HCT116 (cell line): ENCODE measurements at places on chromosomes 13 and 19. TPM values are rescaled to one million over a fixed set of nuclear protein-coding genes. Genes with fewer than 3 reads are reported as not detected.
A peak's percentile ranks its signal among the peaks of the same experiment; 100 is the strongest.

- DNase-seq = peak; percentile 8
- no peaks in the 10 kb centered on the region for H3K36me3 ChIP-seq
- H3K4me1 ChIP-seq = peaks cover 40% of the 10 kb centered on the region
- H3K27ac ChIP-seq = no peak overlapping the region
- peak overlapping the region; percentile 51 for H3K4me3 ChIP-seq
These were observed 2.0 kb downstream of the FARP1 start for GRCh38 chr13:98144801-98145350.

- no peak overlapping the region for H3K4me3 ChIP-seq
- no peak for DNase-seq
- no peak overlapping the region for H3K27ac ChIP-seq
- no peaks in the 10 kb centered on the region for H3K27me3 ChIP-seq
These were observed 8.3 kb downstream of the TEKTIP1 start for GRCh38 chr19:3547301-3547731.

GRCh38 chr19:44005973-44006372 is 3.2 kb downstream of the ZNF230 start:
- no peak for DNase-seq
- H3K27me3 ChIP-seq = no peaks in the 10 kb centered on the region
- no peak overlapping the region for H3K27ac ChIP-seq
- H3K4me1 ChIP-seq = peaks cover 13% of the 10 kb centered on the region

DNA sequence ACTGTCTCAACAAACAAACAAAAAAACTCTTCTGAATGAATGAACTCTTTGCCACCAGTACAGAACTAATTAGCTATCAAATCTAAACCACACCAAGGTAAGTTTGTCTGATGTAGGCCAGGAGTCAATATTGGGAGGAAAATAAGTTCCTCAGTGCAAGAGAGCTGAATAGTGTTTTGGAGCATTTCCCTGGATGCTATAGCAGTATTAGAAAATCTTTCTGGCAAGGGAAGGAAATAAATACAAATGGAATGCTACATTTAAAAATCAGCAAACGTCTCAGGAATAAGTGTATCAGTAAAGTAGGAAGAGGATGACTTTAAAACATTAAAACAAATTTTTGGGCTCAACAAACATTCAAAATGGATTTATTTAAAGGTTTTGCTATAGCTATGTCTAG is 81.3 kb upstream of the TMTC4 start:
- no peaks in the 10 kb centered on the region for H3K4me1 ChIP-seq
- no peaks in the 10 kb centered on the region for H3K36me3 ChIP-seq
- H3K27me3 ChIP-seq = peaks cover 29% of the 10 kb centered on the region
- DNase-seq = no peak
- H3K4me3 ChIP-seq = no peak overlapping the region

GRCh38 chr13:88085036-88085435 is 413.9 kb downstream of the SLITRK5 start:
- DNase-seq = no peak
- H3K4me3 ChIP-seq = no peak overlapping the region
- H3K27ac ChIP-seq = no peak overlapping the region
- no peaks in the 10 kb centered on the region for H3K36me3 ChIP-seq

DNA sequence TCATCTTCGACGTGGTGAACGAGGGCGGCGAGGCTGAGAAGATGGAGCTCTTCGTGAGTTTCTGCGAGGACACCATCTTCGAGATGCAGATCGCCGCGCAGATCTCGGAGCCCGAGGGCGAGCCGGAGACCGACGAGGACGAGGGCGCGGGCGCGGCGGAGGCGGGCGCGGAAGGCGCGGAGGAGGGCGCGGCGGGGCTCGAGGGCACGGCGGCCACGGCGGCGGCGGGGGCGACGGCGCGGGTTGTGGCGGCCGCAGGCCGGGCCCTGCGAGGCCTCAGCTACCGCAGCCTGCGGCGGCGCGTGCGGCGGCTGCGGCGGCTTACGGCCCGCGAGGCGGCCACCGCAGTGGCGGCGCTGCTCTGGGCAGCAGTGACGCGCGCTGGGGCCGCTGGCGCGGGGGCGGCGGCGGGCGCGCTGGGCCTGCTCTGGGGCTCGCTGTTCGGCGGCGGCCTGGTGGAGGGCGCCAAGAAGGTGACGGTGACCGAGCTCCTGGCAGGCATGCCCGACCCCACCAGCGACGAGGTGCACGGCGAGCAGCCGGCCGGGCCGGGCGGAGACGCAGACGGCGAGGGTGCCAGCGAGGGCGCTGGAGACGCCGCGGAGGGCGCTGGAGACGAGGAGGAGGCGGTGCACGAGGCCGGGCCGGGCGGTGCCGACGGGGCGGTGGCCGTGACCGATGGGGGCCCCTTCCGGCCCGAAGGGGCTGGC is 52.6 kb downstream of the MAP4K1 start:
- peak overlapping the region; percentile 35; the same call in 1 of the 2 replicates for H3K27ac ChIP-seq
- peaks cover 16% of the 10 kb centered on the region for H3K4me1 ChIP-seq
- no peaks in the 10 kb centered on the region for H3K36me3 ChIP-seq
- no peaks in the 10 kb centered on the region for H3K27me3 ChIP-seq

DNA sequence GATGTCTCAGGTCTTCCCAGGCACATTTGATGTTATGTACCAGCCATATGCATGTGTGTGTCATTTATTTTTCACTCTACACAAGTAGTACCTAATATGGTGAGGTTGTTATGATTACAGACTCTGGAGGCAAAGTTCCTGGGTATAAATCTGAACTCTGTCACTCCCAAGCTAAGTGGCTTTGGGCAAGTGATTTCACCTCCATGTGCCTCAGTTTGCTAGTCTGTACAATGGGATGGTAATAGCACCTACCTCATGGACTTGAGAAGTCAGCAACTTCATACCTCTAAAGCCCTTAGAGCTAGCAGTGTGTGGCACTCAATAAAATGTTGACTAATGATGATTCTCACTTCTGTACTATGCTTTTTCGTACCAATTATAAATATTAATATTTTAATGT is 3.9 kb upstream of the CATSPERG start:
- no peaks in the 10 kb centered on the region for H3K27me3 ChIP-seq
- H3K4me1 ChIP-seq = no peaks in the 10 kb centered on the region
- peaks cover 15% of the 10 kb centered on the region for H3K36me3 ChIP-seq
- no peak overlapping the region for H3K4me3 ChIP-seq
- no peak overlapping the region for H3K27ac ChIP-seq

GRCh38 chr19:17784201-17785008 is 10.5 kb upstream of the B3GNT3 start:
- no peak for DNase-seq
- no peaks in the 10 kb centered on the region for H3K36me3 ChIP-seq
- H3K4me3 ChIP-seq = no peak overlapping the region
- H3K4me1 ChIP-seq = peaks cover 9% of the 10 kb centered on the region; the same call in 1 of the 2 replicates
- peak overlapping the region; percentile 41; the same call in 1 of the 2 replicates for H3K27ac ChIP-seq

- no peaks in the 10 kb centered on the region; the same call in 1 of the 2 replicates for H3K36me3 ChIP-seq
- no peak for DNase-seq
- H3K4me3 ChIP-seq = no peak overlapping the region
- no peak overlapping the region for H3K27ac ChIP-seq
- no peaks in the 10 kb centered on the region for H3K27me3 ChIP-seq
These were observed 189.6 kb downstream of the ABCC4 start for GRCh38 chr13:95111608-95112007.

- H3K4me3 ChIP-seq = no peak within 1 kb of the TSS
- no peak for DNase-seq
- H3K36me3 ChIP-seq = no peaks in the 10 kb centered on the region
- H3K27me3 ChIP-seq = no peaks in the 10 kb centered on the region
These were observed at the start of gene CCDC169 for GRCh38 chr13:36297366-36298338. CCDC169 (minus strand) TSS chr13:36297814; CDS start chr13:36297719, 95 bp downstream.

- no peaks in the 10 kb centered on the region for H3K36me3 ChIP-seq
- H3K27me3 ChIP-seq = no peaks in the 10 kb centered on the region
- DNase-seq = no peak
- no peak overlapping the region for H3K4me3 ChIP-seq
- H3K4me1 ChIP-seq = no peaks in the 10 kb centered on the region
- no peak overlapping the region for H3K27ac ChIP-seq
These were observed 29.1 kb upstream of the PCDH9 start for GRCh38 chr13:67259208-67259607.

DNA sequence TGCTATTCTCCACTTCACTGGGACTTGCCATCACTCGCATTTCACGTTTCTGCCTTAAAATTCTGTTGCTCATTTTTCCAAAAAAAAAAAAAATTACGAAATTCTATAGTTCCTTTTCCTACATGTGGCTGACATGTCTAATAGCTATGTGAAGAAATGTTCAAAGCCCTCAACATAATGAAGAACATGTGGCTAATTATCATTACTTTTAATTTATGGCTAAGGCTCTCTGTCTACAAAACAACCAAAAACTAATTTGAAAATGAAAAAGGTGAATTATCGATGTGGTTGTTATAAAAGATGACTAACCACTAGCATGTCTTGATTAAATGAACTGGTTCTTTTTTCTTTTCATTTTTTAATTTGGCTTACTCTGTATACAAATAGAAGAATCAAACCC is 940.0 kb downstream of the EFNB2 start:
- no peaks in the 10 kb centered on the region for H3K27me3 ChIP-seq
- no peak overlapping the region for H3K4me3 ChIP-seq
- DNase-seq = no peak
- peaks cover 5% of the 10 kb centered on the region; the same call in 1 of the 2 replicates for H3K4me1 ChIP-seq

DNA sequence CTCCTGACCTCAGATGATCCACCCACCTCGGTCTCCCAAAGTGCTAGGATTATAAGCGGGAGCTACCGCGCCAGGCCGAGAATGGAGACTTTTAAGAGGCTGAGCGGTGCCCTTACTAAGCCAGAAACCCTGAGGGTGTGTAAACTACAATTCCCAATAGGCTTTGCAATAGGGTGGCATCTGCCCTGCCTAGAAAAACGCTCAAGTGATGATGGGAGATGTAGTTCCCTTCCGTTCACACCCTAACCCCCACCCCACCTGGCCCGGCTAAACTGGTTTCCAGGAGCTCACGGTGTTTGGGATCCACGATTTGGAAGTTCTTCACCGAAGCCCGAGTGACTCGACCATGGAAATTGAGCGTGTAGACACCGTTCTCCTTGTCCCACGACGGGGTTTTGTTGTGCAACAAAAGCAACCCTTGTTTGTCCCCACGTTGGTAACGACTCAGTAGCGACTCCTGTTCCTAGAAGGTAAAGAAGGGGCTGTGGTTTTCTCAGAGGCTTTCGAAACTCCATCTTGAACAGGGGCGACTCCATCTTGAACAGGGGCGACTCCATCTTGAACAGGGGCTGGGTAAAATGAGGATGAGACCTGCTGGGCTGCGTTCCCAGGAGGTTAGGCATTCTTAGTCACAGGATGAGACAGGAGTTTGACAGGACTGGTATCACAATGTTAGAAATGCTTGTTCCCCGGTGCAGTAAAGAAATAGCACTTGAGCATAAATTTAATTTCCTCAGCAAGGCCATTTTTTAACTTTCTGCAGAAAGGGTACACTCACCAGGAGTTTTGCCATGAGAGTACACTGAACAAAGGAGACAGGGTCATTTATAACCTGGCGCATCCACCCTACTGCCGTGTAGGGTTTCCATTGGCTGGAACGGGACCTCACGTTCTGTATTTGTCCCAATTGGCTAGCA is 9.8 kb downstream of the PPP1R15A start:
- DNase-seq = no peak
- no peaks in the 10 kb centered on the region for H3K4me1 ChIP-seq
- H3K36me3 ChIP-seq = no peaks in the 10 kb centered on the region
- no peak overlapping the region for H3K4me3 ChIP-seq

DNA sequence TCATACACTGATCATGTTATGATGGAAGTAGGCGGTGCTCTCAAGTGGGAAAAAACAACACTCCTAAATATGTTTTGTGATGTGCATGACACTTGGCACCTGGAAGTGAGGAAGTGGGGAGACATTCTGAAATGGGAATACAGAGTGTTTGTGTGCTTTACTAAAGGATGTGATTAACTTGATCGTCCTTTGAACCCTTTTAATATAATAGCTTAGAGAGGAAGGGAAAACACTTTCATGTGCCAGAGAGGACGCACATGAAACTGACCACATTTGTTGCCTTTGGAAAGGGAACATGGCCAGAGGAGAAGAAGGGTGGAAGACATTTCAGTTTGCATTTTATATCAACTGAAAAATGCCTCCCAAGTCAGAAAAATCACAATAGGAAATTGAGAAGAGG is 31.4 kb downstream of the SMAD9 start:
- no peak overlapping the region for H3K4me3 ChIP-seq
- H3K4me1 ChIP-seq = no peaks in the 10 kb centered on the region
- no peaks in the 10 kb centered on the region for H3K36me3 ChIP-seq
- DNase-seq = no peak
- no peaks in the 10 kb centered on the region for H3K27me3 ChIP-seq

- H3K36me3 ChIP-seq = no peaks in the 10 kb centered on the region
- no peak for DNase-seq
- H3K4me3 ChIP-seq = no peak overlapping the region
- no peaks in the 10 kb centered on the region for H3K27me3 ChIP-seq
- H3K4me1 ChIP-seq = peaks cover 33% of the 10 kb centered on the region
- H3K27ac ChIP-seq = no peak overlapping the region
These were observed 403 bp upstream of the ADAMTS10 start for GRCh38 chr19:8610936-8611300.

DNA sequence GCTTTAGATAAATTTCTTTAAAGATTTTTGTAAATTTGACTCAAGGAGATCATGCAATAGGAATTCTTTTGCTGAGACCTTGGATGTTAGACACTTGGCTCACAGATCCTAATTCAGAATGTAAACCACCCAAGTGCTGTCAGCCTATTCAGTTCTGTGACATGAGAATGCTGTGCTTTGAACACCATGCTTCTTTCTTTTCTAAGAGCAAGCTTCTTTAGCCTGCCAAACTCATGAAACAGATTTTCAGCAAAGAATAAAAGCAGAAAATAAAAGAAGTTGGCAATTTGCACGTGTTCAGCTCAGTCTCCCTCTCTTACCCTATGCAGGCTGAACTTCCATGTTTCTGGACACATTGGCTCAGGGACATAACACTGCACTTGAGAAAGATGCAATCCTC is 845.8 kb downstream of the UQCRFS1 start:
- H3K27ac ChIP-seq = no peak overlapping the region
- H3K36me3 ChIP-seq = no peaks in the 10 kb centered on the region
- no peaks in the 10 kb centered on the region for H3K4me1 ChIP-seq
- H3K27me3 ChIP-seq = no peaks in the 10 kb centered on the region
- no peak overlapping the region for H3K4me3 ChIP-seq
- no peak for DNase-seq

- no peaks in the 10 kb centered on the region for H3K4me1 ChIP-seq
- no peaks in the 10 kb centered on the region for H3K36me3 ChIP-seq
- no peak for DNase-seq
- H3K27me3 ChIP-seq = no peaks in the 10 kb centered on the region
- H3K27ac ChIP-seq = no peak overlapping the region
These were observed 826.4 kb downstream of the GPC5 start for GRCh38 chr13:92224825-92225224.

DNA sequence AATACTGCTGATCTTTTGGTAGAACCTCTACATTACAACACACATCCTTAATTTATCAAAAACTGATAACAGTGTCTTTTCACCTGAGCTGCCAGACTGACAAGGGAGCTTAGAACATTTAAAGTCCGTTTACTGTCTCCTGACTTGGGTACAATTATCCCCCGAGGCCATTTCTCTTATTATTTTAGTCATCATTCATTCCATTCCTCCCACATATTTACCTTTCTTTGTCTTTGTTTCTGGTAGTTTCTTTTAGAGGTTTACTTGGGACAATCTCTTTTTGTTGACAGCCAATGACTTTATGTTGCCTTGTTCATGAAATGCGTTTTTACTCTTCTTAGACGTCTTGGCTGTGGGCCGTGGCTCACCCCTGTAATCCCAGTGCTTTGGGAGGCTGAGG is 186.9 kb downstream of the PCCA start:
- H3K4me3 ChIP-seq = no peak overlapping the region
- H3K36me3 ChIP-seq = no peaks in the 10 kb centered on the region
- H3K4me1 ChIP-seq = peaks cover 3% of the 10 kb centered on the region; the same call in 1 of the 2 replicates
- no peak for DNase-seq
- no peak overlapping the region for H3K27ac ChIP-seq

The ADAMTSL5 gene
- total RNA-seq = 24.0 TPM

The KLF5 gene
- 59.2 TPM for total RNA-seq

The ALOX5AP gene
- not detected for total RNA-seq

The BLOC1S3 gene
- 12.2 TPM for total RNA-seq
